ENCODE measurements at places on chromosomes 13 and 19.

DNA sequence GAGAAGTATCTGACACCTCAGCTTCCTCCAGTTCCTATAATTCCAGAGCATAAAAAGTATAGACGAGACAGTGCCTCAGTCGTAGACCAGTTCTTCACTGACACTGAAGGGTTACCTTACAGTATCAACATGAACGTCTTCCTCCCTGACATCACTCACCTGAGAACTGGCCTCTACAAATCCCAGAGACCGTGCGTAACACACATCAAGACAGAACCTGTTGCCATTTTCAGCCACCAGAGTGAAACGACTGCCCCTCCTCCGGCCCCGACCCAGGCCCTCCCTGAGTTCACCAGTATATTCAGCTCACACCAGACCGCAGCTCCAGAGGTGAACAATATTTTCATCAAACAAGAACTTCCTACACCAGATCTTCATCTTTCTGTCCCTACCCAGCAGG lies 3.1 kb downstream of the KLF5 start:
- no peak for DNase-seq

- DNase-seq, result no peak
These were observed 1.1 kb upstream of the KCTD15 start for GRCh38 chr19:33795370-33796163.

DNA sequence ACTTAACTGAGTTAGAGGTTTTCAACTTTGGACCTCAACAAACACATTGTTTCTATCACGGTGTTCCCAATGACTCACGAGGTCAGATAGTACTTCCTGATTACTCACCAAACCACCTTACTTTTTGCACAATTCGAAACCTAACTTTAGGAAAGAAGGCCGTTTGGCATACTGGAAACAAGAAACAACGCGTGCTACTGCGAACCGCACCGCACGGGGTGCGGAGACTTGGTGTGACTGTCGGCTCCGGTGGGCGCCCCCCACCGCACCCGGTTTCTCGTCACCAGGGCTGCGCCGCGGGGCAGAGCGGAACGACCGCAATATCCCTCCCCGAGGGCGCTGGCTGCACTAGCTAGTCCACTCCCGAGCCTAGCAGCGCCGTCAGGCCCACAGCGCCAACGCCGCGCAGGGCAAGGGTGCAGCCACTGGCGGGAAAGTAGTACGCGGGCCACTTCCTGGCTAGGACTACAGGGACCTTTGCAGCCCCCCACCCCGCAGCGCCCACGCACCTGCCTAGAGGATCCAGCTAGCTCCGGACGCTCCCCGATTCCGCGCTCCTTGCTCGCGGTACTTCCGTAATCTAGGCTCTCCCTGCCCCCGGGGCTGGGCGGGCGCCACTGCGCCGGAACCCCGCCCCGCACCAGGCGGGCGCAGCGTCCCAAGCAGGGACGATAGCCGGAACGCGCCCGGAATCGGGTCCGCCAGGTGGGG lies at the start of gene PARP4:
PARP4 (minus strand) TSS at position 582 of the 711 bp plus-strand sequence. CDS start 9,002 bp downstream, outside the sequence.
- DNase-seq, result peak; percentile 73

DNA sequence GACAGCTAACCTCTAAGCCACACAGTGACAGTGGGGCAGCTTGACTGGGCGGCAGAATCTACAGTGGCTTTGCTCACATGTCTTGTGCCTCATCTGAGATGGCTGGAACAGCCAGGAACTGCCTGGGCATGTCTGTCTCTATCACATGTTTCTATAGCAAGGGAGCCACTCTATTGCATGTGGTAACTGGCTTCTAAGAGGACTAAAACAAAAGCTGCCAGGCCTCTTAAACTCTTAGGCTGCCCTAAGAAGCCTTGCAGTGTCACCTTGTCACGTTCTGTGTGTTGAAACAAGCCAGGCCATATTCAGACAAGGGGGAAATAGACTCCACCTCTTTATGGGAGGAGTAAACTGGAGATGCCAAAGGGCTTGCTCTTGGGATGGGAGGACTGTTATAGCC lies 122.9 kb upstream of the MAB21L1 start:
- no peak for DNase-seq

DNA sequence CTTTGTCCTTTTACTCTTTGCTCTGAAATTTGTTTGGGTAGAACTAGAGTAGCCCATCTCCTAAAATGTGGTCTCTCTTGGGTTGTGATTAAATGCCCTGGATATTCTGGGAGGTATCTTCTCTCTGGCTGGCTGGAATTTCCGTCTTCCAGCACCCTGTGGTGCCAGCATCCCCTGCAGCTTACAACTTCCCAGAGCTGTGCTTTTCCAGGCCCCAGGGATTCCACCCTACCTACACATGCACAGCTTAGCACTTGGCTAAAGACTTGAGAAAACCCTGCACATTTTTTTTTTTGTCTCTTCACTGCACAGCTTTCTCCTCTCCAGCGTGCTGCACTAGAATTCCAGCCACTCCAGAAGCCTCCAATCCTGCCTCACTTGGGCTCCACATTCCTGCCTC lies 334.7 kb downstream of the IRS2 start:
- no peak for DNase-seq

GRCh38 chr13:26476782-26477142 lies 80.7 kb upstream of the WASF3 start:
- no peak for DNase-seq

GRCh38 chr19:34241513-34242337 lies 12.6 kb upstream of the GARRE1 start:
- DNase-seq, result no peak

DNA sequence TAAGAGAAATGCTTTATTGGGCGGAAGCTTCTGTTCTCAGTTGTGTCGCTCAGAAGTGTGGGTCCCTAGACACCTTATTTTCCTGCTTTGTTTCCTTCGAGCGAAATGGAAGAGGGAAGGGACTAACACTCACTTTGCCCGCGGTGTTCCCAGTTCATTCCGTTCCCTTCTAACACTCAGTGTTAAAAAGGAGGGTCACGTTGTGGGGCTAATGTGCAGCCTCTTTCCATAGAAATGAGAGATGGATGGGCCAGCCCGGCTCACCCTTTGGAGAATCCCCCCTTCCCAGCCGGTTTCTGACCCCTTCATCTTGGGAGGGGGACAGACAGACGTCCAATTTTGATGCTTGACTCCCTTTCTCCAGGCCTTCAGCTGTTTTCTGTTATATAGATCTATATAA lies 2.3 kb downstream of the ATP11A start:
- DNase-seq, result no peak

DNA sequence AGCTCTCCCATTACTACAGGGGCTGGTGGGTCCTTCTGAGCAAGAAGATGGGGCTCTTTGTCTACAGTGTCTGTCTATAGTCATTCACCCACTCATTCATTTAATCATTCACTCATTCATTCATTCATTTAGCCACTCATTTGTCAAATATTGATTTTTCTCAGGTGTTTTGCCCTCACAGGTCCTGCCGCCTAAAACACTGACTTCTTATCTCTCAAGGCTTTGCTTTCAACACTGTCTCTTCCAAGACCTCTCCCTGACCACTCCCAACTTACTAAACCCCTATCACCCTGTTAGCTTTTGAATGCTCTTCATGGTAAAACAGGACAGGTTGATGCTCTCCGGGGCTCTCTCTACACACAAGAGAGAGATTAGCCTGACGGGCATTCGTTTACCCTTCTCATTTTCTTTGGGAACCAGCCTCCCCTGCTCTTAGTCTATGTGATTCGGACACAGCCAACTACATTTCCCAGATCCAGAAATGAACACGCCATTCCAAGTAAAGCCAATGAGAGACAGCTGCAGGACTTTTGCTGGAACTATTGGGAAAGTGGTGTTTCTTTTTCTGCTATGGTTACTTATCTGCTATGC lies 22.7 kb downstream of the FAM187B start:
- DNase-seq, result no peak

- DNase-seq, result peak; percentile 98
These were observed 4.9 kb downstream of the ARHGEF1 start for GRCh38 chr19:41887711-41888382.

DNA sequence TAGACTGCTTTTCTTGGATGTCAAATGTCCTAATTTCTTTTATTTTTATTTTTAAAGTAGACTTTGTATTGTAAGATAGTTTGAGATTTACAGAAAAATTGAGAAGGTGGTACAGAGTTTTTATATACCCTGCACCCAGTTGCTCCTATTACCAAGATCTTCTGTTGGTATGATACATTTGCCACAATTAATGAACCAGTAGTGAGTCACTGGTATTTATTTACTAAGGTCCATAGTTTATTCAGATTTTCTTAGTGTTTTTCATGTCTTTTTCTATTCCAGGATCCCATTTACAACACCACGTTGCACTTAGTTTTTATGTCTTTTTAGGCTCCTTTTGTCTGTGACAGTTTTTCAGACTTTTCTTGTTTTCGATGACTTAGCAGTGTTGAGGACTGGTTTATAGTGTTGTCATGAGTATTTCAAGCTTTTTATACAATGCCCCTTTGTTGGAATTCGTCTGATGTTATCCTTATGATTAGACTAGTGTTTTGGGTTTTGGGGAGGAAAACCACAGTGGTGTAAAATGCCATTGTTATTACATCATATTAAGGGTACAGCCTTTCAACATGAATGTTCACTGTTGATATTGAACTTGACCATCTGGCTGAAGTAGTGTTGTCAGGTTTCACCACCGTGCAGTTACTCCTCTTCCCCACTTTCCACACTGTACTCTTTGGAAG lies 35.9 kb downstream of the COG3 start:
- DNase-seq, result no peak

- no peak for DNase-seq
These were observed 58.7 kb upstream of the F7 start for GRCh38 chr13:113046883-113047244.

DNA sequence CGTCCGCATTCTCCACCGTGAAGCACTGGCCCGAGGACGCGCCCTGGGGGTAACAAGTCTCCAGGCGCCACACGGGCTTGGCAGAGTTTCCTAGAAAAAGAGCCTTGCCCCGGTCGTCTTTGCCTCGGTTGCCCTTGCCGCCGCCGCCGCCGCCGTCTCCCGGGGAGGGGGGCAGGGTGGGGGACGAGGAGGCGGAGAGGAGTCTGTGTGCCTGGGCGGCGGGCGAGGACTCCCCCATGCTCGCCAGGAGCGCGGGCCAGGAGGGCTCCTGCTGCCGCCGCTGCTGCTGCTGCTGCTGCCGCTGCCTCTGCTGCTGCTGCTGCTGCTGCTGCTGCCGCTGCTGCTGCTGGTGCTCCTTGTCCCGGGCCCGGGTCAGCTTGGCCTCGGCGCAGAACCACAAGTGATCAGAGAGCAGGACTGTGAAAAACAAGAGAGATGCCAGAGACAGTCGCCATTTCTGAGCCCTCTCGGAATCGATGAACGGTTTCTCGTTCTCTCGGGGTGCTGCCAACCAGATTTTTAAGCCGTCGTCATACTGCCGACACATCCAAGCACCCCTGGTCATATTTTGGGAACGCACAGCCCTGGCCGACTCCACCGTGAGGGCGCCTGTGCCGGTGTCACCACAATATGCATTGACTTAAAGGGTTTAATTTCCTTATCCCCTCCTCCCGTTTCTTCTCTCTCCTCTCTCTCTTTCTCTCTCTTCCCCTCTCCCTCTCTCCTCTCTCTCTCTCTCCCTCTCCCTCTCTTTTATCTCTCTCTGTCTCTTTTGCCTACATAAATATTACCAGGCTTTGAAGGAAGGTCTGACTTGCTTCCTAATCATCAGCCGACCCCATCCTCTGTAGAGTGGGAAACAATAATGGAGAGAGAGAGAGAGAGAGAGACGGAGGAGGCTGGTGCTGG lies 349.1 kb downstream of the LIG4 start:
- no peak for DNase-seq

DNA sequence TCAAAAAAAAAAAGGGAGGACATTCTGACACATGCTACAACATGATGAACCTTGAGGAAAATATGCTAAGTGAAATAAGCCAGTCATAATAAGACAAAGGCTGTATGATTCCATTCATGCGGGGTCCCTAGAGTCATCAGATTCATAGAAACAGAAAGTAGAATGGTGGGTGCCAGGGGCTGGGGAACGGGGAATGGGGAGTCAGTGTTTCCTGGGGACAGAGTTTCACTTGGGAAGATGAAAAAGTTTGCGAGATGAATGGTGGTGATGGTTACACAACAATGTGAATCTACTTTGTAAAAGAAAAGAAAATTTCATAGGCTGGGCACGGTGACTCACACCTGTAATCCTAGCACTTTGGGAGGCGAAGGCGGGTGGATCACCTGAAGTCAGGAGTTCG lies 6.1 kb upstream of the CLEC4G start:
- DNase-seq, result no peak

DNA sequence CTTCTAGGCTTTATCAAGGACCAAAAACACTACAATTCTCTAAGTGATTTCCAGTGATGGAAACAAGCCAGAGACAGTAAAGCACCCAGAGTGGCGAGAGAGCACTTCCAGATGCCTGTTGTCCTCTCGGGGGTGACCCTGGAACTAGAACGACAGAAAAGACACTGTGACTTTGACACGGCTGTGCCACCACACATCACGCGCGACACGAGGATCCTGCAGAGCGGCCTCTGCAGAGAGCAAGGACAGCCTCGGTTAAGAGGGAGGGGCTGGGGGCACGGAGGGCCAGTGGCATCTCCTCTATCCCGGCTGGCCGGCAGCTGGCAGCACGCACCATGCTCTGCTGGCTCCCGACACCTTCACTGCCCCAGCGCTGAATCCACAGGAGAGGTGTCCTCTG lies 42.3 kb downstream of the SUGP2 start:
- no peak for DNase-seq

- peak; percentile 88 for DNase-seq
These were observed 28.4 kb downstream of the PSG1 start for GRCh38 chr19:42850981-42851717.

- no peak for DNase-seq
These were observed 161.1 kb upstream of the ATXN8OS start for GRCh38 chr13:69946511-69946910.

DNA sequence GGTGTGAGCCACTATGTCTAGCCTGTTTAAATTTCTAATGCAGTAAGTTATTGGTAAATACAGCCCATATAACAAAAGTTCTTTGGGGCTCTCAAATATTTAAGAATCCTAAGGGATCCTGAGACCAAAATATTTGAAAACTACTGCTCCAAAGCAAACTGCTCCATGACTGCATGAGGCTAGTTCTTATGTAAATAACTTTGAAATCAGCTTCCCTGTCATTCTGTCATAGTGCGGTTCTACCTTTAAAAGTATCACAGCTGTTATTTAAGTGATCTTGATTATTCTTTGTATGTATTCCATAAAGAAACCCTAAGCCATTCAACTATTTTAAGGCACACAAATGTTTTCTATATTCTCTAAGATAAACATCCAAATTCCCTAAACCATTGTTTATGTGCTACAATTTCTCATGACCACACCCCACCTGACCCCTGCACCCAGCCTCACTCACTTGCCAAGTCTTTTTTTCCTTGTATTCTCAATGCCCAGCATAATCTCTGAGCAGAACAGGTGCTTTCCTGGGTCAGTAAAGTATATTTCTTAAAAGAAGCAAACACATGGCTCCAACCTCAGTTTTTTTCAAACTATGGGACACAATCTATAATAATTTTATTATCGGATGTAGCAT lies 146.6 kb downstream of the RNF17 start:
- DNase-seq, result no peak

- peak; percentile 63 for DNase-seq
These were observed 520 bp downstream of the ZNF600 start for GRCh38 chr19:52786078-52786463.

- peak; percentile 80 for DNase-seq
These were observed 933 bp upstream of the NRTN start for GRCh38 chr19:5803752-5804515.

GRCh38 chr19:43489979-43490599 lies 14.5 kb downstream of the PHLDB3 start:
- DNase-seq, result no peak
